ENCODE measurements at places on chromosomes 5 and 9.
A peak's percentile ranks its signal among the peaks of the same experiment; 100 is the strongest.

- H3K4me1 ChIP-seq = no peaks in the 10 kb centered on the region
- H3K27ac ChIP-seq = peak overlapping the region; percentile 17
- H3K4me3 ChIP-seq = no peak overlapping the region
- H3K36me3 ChIP-seq = no peaks in the 10 kb centered on the region
- no peaks in the 10 kb centered on the region for H3K27me3 ChIP-seq
These were observed 51.0 kb upstream of the FYB1 start for GRCh38 chr5:39270225-39270848.

- DNase-seq = no peak
- H3K36me3 ChIP-seq = no peaks in the 10 kb centered on the region
- no peak overlapping the region for H3K4me3 ChIP-seq
- H3K4me1 ChIP-seq = no peaks in the 10 kb centered on the region
- H3K27ac ChIP-seq = no peak overlapping the region
- H3K27me3 ChIP-seq = peaks cover 89% of the 10 kb centered on the region
These were observed 49.5 kb downstream of the AGXT2 start for GRCh38 chr5:34998058-34998789.

DNA sequence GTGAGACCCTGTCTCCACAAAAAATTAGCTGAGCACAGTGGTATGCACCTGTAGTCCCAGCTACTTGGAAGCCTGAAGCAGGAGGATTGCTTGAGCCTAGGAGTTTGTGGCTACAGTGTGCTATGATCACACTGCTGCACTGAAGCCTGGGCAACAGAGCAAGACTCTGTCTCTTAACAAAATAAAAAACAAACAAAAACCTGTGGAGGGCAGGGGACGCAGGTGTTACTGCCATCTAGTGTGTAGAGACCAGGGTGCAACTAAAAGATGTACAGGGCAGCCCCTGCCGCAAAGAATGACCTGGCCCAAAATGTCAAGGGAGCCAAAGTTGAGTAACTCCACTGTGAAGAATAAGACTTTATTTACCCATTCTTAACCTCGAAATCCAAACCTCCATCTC lies 27.1 kb downstream of the ASPN start:
- no peaks in the 10 kb centered on the region for H3K27me3 ChIP-seq
- no peaks in the 10 kb centered on the region for H3K4me1 ChIP-seq
- DNase-seq = no peak
- no peak overlapping the region for H3K4me3 ChIP-seq
- H3K27ac ChIP-seq = no peak overlapping the region
- no peaks in the 10 kb centered on the region for H3K36me3 ChIP-seq

DNA sequence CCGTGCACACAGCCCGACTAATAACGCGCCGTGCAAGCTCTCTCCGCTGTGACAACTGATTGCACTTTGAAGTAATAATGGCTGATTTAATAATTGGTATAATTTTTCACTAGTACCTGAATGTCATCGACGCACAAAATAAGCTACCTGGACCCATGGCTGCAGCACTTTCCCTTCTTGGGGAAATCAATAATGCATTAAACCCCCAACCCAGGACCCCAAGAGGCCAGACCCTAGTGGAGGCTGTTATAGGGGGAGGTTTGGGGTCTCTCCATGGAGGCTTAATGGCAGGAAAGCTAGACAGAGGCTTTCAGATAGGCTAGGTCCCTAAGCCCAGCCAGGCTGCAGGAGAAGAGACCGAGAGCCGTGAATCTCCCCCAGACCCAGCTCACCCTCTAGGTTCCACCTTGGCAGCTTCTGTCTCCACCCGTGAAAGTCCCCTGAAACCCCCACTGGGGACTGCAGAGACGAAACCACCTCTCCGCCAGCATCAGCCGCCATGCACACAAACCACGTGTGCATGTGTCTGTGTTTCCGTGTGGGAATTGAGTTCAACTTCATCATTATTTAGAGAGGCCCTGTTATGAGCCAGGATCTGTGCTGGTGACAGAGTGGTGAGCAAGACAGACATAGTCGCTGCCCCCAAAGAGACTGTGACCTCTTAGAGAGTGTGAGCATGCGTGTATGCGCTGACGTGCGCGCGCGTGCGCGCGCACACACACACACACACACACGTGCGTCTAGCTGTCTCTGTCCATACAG lies 168.6 kb upstream of the MVB12B start:
- H3K4me1 ChIP-seq = no peaks in the 10 kb centered on the region
- peaks cover 41% of the 10 kb centered on the region for H3K27me3 ChIP-seq
- H3K36me3 ChIP-seq = no peaks in the 10 kb centered on the region
- no peak for DNase-seq
- H3K4me3 ChIP-seq = no peak overlapping the region

DNA sequence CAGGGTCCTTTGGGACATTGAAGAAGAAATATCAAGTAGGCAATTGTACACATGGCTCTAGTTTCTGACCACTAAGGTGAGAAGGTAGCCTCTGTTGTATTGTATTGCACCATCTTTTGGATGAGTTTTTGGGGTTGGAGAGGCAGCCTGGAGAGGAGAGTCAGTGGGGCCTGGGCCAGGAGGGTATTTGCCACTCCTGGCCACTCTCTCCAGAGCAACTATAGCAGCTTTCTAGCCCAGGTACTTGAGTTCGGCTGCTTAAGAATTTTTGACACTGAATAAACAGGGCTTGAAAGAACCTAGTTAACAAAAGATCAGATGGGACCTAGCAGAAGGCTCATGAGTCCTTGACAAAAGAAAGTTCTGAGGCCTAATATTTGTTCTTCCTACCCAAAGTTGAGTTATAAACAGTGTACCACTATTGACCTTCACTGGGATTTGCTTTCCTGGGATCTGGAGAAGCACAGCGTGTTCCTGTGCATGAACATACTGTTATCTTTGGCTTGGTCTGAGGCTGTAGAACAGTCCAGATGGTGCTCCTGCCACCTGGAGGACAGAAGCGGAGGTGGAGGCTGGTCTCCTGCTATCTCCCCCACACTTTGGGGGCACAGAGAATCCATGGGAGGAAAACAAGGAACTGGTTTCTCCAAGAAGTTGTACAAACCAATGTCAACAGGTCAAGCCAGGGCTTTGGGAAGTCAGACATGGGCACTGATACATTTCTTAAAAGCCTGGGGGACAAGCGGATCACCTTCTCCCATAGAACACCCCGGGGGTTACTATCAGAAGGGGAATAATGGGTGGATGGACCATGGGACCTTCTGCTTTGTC lies 110.4 kb upstream of the LIFR start:
- H3K4me3 ChIP-seq = no peak overlapping the region
- H3K27ac ChIP-seq = peak overlapping the region; percentile 70
- DNase-seq = peak; percentile 43

DNA sequence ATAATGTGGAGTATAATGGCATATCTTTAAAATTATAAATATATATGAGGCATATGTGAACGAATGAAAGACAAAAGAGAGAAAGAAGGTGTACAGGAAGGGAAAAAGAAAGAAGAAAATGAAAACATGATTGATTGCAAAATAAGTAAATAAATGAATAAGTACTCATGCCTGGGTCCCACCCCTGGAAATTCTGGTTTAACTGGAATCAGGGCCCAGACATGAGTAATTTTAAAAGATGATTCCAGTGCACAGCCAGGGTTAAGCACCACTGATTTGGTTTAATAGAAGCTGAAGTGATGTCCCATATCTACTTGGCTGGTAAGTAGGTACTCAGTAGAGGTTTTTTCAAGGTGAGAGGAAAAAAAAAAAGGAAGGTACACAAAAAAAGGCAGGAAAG lies 34.0 kb upstream of the HOMER1 start:
- no peaks in the 10 kb centered on the region for H3K4me1 ChIP-seq
- no peaks in the 10 kb centered on the region for H3K36me3 ChIP-seq
- H3K4me3 ChIP-seq = no peak overlapping the region
- H3K27ac ChIP-seq = no peak overlapping the region

DNA sequence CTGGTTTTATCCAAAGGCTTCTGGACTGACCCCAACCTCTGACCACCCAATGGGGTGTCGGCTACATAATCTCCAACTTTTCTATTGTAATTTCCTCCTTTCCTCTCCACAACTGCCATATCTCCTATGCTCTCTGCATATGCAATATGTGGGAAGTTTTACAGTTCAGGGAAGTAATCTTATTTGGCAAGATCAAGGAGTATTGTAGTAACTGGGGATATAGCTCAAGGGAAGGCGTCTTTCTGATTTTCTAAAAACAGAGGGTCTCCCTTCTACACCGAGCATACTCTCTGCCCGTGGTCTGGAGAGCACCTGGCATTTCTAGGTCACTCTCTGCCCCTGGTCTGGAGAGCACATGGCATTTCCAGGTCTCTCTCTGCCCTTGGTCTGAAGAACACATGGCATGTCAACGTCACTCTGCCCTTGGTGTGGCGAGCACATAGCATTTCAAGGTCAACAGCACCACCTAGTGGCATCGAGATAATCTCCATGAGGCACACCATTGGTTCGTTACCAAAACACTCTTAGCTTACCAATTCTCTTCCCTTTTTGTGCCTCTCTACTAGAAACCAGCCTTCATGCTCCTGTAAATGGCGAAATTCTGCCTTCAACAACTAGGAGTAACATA lies 616.4 kb upstream of the NUDT12 start:
- H3K27me3 ChIP-seq = no peaks in the 10 kb centered on the region
- H3K36me3 ChIP-seq = no peaks in the 10 kb centered on the region
- H3K4me3 ChIP-seq = no peak overlapping the region
- no peak overlapping the region for H3K27ac ChIP-seq
- DNase-seq = no peak

DNA sequence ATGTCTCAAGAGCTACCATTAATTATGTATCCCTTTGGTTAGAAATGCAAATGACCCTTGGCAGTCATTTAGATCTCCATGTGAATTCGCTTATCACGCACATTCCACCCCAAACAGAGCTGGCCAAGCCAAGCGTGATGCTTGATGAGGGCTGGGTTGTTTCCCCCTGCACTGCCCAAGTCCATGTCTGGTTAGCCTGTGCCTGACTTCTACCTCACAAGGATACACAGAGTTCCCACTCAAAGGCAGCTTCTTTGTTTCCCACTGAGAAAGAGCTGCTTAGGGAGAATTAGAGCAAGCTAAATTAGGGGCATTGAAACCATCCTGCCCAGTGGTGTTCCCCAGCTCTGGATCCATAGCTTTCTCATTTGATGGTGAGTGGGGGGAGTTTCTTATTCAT lies 87.2 kb downstream of the FSTL4 start:
- no peaks in the 10 kb centered on the region for H3K36me3 ChIP-seq
- no peak overlapping the region for H3K4me3 ChIP-seq
- DNase-seq = no peak
- H3K4me1 ChIP-seq = no peaks in the 10 kb centered on the region
- no peak overlapping the region for H3K27ac ChIP-seq

- peaks cover 33% of the 10 kb centered on the region for H3K4me1 ChIP-seq
- H3K36me3 ChIP-seq = no peaks in the 10 kb centered on the region
- no peak for DNase-seq
- H3K27ac ChIP-seq = peak overlapping the region; percentile 53
These were observed 4.0 kb upstream of the TRAF2 start for GRCh38 chr9:136882109-136882946.

GRCh38 chr5:68033961-68034571 lies 181.5 kb upstream of the PIK3R1 start:
- peak; percentile 31 for DNase-seq
- no peak overlapping the region for H3K4me3 ChIP-seq
- no peaks in the 10 kb centered on the region for H3K36me3 ChIP-seq
- H3K27me3 ChIP-seq = no peaks in the 10 kb centered on the region
- H3K27ac ChIP-seq = peak overlapping the region; percentile 4
- peaks cover 18% of the 10 kb centered on the region for H3K4me1 ChIP-seq

GRCh38 chr5:59371525-59372127 lies 521.9 kb downstream of the PDE4D start:
- no peaks in the 10 kb centered on the region for H3K36me3 ChIP-seq
- no peak overlapping the region for H3K4me3 ChIP-seq
- peaks cover 9% of the 10 kb centered on the region for H3K4me1 ChIP-seq

GRCh38 chr9:98545021-98545420 lies 163.7 kb downstream of the GABBR2 start:
- no peak for DNase-seq
- H3K4me1 ChIP-seq = no peaks in the 10 kb centered on the region
- H3K4me3 ChIP-seq = no peak overlapping the region
- no peaks in the 10 kb centered on the region for H3K36me3 ChIP-seq
- no peak overlapping the region for H3K27ac ChIP-seq

DNA sequence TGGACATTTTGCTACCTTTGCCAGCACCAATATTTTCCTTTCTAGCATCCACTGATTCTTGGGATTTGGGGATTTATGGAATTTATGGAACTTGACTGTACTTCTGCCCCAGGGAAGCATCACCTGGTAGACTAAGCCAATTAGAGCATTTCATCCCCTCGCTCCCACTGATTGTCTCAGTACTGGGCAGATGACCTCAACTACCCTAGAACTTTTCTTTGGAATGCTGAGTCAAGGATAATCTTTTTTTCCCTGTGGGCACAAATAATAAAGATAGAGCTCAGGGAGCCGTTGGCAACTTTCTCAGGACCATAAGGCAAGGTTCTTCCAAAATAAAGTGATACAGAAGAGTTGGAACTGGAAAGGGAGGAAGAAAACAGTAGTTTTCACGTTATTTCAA lies 438.4 kb downstream of the PLK2 start:
- no peaks in the 10 kb centered on the region for H3K27me3 ChIP-seq
- no peak overlapping the region for H3K4me3 ChIP-seq
- DNase-seq = no peak
- H3K36me3 ChIP-seq = no peaks in the 10 kb centered on the region

GRCh38 chr5:127834094-127834531 lies 130.9 kb downstream of the CCDC192 start:
- peaks cover 17% of the 10 kb centered on the region for H3K4me1 ChIP-seq
- no peak overlapping the region for H3K4me3 ChIP-seq
- H3K27me3 ChIP-seq = no peaks in the 10 kb centered on the region
- no peak for DNase-seq

DNA sequence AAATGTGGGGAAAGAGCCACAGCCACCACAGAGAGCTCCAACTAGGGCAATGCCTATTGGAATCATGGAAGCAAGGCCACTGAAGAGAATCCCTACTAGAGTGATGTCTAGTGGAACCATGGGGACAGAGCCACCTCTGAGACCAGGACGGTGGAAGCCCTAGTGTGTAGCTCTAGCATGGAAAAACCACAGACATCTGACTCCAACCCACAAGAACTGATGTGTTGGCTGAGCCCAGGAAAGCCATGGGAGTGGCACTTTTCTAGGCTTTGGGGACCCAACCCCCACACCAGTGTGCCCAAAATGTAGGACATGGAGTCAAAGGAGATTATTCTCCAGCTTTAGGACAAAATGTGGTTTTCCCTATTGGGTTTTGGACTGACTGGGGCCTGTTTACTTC lies 721.9 kb downstream of the BRINP1 start:
- no peak overlapping the region for H3K4me3 ChIP-seq
- peaks cover 10% of the 10 kb centered on the region for H3K27me3 ChIP-seq
- DNase-seq = no peak

DNA sequence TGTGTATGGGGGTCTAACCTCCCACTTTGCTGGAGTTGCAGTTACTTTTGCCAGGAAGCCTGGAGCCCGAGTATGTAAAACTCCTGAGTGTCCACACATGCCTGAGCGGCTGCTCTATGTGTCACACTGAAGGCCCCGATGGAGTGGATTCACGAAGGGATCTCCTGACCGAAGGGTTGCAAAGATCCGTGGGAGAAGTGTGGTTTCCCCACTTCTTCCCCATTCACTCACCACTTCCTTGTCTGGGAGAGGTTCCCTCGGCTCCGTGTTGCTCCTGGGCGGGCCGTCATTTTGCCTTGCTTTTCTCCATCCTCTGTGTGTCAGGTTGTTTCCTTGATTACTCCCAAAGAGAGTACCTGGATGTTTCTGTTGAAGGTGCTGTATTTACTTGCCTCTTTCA lies 16.2 kb upstream of the IL3 start:
- no peak overlapping the region for H3K4me3 ChIP-seq
- peaks cover 31% of the 10 kb centered on the region for H3K27me3 ChIP-seq
- H3K36me3 ChIP-seq = no peaks in the 10 kb centered on the region
- no peak overlapping the region for H3K27ac ChIP-seq
- no peak for DNase-seq

GRCh38 chr9:20447291-20447690 lies 175.0 kb downstream of the MLLT3 start:
- DNase-seq = no peak

Measured in left ventricle myocardium inferior (tissue), 1 donor.